ENCODE measurements at places on chromosomes 12 and 14. TPM values are rescaled to one million over a fixed set of nuclear protein-coding genes. Genes with fewer than 3 reads are reported as not detected.
A peak's percentile ranks its signal among the peaks of the same experiment; 100 is the strongest.

Gene NANOG
- not detected for total RNA-seq

DNA sequence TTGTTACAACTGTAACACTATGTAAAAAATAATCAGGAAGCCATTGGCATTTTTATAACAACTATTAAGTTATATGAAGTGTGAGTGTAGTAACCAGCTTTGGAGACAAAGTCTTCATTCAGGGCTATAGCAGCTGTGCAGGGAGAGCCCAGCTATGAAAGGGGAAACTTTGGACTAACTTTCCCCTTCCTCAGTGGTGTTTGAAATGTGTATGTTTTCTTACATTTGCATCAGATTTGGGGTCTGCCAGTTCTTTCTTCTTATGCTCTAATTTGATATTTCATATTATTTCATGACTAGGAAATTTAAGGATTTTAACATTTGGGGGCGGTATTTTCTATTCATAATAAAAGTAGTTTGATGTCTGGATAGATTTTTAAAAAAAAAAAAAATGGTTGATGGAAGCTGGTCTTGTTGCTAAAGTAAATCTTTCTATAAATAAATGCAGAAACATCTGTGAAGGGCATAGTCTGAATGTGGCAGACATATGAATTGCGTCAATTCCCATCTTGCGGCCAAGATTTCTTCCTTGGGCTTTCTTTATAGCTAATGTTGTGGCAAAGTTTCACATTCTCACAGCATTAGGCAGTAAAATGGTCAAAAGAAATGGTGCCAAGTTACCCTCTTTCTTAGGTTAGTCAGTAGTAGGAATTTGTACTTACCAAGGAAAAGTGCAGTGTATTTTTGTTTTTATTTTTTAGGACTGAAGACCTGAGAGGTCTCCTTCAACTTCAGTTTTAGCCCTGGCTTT lies 35.6 kb downstream of the RASSF8 start:
- H3K27me3 ChIP-seq: peaks cover 5% of the 10 kb centered on the region
- no peak for DNase-seq
- no peaks in the 10 kb centered on the region for H3K36me3 ChIP-seq
- H3K4me1 ChIP-seq: no peaks in the 10 kb centered on the region
- H3K27ac ChIP-seq: no peak overlapping the region

GRCh38 chr12:31324845-31325523 lies 966 bp downstream of the SINHCAF start:
- peaks cover 47% of the 10 kb centered on the region for H3K4me1 ChIP-seq
- H3K27me3 ChIP-seq: no peaks in the 10 kb centered on the region
- peak overlapping the region; percentile 96 for H3K4me3 ChIP-seq
- peak overlapping the region; percentile 92 for H3K27ac ChIP-seq
- peaks cover 18% of the 10 kb centered on the region for H3K36me3 ChIP-seq

Gene GPR84
- 3.8 TPM for total RNA-seq

Gene EXOC3L4
- not detected for total RNA-seq

DNA sequence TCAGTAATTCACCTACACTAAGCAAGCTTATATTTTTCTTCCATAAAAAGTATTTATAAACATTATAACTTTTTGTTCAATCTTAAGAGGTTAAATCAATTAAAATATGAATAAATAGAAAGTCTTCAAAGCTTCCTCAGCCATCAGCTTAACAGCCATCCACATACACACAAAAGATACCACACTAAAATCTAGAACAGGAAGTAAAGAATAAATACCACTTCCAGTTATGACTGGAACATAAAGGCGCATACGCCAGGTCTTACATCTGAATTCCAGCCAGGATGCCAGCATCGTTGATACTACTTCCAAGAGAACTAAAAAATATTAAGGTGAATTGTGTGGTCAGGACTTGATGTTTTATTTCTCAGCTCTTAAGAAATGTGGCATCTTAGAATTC lies 17.0 kb downstream of the SIX1 start:
- no peak overlapping the region for H3K27ac ChIP-seq
- DNase-seq: no peak
- no peaks in the 10 kb centered on the region for H3K36me3 ChIP-seq
- peaks cover 10% of the 10 kb centered on the region for H3K4me1 ChIP-seq

GRCh38 chr14:104515059-104515810 lies 64.3 kb upstream of the C14orf180 start:
- H3K27ac ChIP-seq: no peak overlapping the region
- H3K4me3 ChIP-seq: no peak overlapping the region
- DNase-seq: no peak
- peaks cover 6% of the 10 kb centered on the region for H3K27me3 ChIP-seq
- no peaks in the 10 kb centered on the region for H3K36me3 ChIP-seq

Gene BCL11B
- total RNA-seq: 58.0 TPM

DNA sequence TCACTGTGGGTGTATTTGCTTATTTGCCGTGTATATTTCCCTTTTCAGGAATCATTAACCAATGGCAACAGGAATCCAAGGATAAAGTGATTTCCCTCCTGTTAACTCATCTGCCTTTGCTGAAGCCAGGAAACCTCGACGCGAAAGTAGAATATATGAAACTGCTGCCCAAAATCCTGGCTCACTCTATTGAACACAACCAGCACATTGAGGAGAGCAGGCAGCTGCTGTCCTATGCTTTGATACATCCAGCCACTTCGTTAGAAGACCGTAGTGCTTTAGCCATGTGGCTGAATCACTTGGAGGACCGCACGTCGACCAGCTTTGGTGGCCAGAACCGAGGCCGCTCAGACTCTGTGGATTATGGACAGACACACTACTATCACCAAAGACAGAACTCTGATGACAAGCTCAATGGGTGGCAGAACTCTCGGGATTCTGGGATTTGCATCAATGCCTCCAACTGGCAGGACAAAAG lies 135.1 kb downstream of the SAMD4A start:
- peaks cover 23% of the 10 kb centered on the region for H3K27me3 ChIP-seq
- H3K36me3 ChIP-seq: no peaks in the 10 kb centered on the region
- no peak overlapping the region for H3K27ac ChIP-seq
- peaks cover 11% of the 10 kb centered on the region for H3K4me1 ChIP-seq
- DNase-seq: no peak

GRCh38 chr12:118377021-118377883 lies 897 bp downstream of the SUDS3 start:
- peak overlapping the region; percentile 52 for H3K27ac ChIP-seq
- DNase-seq: no peak
- H3K27me3 ChIP-seq: no peaks in the 10 kb centered on the region

Gene CTSG
- not detected for total RNA-seq

DNA sequence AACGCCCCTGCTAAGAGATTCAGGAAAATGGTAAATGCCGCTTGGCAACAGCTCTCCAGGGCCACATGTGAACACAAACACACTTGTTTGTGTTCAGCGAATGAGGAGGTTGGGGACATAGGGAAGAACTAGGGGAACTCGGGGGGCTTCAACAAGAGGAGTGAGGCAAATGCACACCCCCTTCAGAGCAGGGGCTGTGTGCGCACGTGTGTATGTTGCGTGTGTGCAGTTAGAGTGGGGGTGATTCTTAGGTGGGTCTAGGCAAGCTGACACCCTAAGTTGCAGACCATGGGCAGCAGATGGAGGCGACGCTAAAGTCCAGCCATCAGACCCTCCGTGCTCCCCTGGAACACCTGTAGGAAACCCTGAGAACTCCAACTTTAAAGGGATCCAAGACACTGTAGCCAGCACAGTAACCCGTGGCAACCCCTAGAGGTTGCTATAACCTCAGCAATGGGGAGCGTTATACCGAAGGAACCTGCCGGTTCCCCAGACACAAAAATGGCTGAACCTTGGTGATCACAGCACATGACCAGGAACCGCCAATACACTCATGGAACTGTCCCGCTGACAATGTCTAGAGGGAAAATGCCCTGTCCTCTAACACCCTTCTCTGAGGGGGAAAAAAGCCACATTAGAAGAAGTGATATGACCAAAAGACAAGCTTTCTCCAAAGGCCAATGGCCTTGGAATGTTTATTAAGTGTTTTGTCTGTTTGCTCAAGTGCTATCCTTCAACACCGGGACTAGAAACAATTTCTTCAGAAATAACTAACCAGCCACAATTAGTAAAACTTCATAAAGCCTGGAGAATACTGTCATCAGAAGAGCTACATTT lies 86.5 kb upstream of the CEP83 start:
- H3K4me3 ChIP-seq: no peak overlapping the region
- no peaks in the 10 kb centered on the region for H3K4me1 ChIP-seq
- peaks cover 11% of the 10 kb centered on the region for H3K36me3 ChIP-seq
- DNase-seq: peak; percentile 8
- H3K27ac ChIP-seq: no peak overlapping the region

GRCh38 chr12:28569698-28570411 lies 379.6 kb downstream of the CCDC91 start:
- no peak for DNase-seq
- H3K27me3 ChIP-seq: no peaks in the 10 kb centered on the region
- H3K4me3 ChIP-seq: no peak overlapping the region
- peaks cover 6% of the 10 kb centered on the region for H3K4me1 ChIP-seq
- H3K27ac ChIP-seq: no peak overlapping the region

- peaks cover 50% of the 10 kb centered on the region for H3K27me3 ChIP-seq
- peak overlapping the region; percentile 18 for H3K4me3 ChIP-seq
- H3K36me3 ChIP-seq: no peaks in the 10 kb centered on the region
- DNase-seq: no peak
These were observed 116.6 kb upstream of the BCL2L14 start for GRCh38 chr12:11954181-11954580.

DNA sequence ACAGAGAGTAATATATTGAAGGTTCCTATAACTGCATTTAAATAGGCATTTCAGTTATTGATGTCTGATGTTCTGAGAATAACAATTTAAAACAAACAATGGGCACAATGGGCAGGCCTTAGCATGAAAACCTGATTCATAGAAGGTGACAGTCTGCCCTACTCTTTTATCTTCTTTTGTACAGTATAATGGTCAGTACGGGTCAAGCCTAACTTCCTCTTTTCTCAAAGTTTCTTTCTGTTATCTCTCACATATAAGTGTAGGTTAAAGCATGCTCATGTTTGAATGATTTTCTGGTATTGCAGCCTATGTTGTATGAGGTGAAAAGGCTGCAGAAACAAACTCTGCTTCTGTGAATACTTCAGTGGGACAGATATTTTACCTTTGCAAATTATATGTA lies 14.2 kb downstream of the FKBP3 start:
- peaks cover 7% of the 10 kb centered on the region for H3K4me1 ChIP-seq
- DNase-seq: no peak
- no peaks in the 10 kb centered on the region for H3K27me3 ChIP-seq
- H3K4me3 ChIP-seq: no peak overlapping the region
- no peak overlapping the region for H3K27ac ChIP-seq

GRCh38 chr14:64968651-64969050 lies 3.5 kb downstream of the RAB15 start:
- no peaks in the 10 kb centered on the region for H3K27me3 ChIP-seq
- H3K4me3 ChIP-seq: no peak overlapping the region
- no peak for DNase-seq

DNA sequence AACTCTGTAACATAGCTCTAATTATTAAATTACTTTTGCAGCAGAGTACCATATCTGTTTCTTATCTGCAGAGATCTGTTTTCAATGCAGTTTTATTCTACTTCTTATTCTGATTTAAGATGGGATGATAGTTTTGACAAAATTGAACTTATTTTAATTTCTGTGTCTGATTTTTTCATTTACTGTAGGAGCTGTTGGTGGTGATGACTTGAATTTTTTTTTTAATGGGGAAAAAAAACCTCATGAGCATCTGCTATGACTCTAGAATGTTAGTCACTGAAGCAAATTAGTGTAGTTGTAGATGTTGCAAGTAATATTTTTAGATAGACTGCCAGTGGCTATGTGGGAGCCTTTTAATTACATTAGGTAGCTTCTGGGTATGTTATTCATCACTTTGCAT lies 23.4 kb downstream of the DNM1L start:
- H3K27me3 ChIP-seq: no peaks in the 10 kb centered on the region
- no peak overlapping the region for H3K27ac ChIP-seq
- H3K36me3 ChIP-seq: no peaks in the 10 kb centered on the region
- no peak for DNase-seq

Gene HRK
- total RNA-seq: 0.12 TPM

DNA sequence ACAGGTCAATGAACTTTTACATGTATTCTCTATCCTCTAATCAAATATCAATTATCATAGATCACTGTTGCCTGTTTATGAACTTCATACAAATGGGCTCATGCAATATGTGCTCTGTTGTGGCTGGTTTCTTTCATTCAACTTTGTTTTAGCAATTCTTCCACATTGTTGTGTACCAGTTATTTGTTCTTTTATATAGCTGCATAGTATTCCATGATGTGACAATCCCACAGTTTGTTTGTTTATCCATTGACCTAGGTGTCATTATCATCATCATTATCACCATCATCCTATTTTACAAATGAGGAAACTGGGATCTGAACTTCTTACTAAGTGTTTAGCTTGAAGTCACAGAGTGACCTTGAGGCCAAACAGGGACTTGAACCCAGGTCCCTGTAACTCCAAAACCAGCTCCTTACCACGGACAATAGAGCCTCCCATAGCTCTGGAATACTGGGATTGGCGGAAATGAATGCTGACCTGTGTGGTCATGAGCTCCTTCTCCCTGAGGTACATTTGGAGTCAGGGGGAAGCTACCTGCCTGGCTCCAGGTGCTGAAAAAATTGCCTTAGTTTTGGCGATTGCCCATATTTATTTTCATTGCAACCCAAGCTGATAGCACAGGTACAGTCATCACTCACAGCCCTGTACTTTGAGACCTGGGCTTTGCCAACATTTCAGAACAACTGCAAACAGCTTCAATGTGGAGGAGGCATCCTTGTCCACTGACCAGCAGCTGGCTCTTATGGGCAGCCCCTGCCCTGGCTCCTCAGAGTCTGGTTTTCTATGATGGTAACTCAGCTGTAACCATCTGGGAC lies 9.2 kb downstream of the ZFP36L1 start:
- H3K27me3 ChIP-seq: no peaks in the 10 kb centered on the region
- DNase-seq: no peak
- no peak overlapping the region for H3K4me3 ChIP-seq
- H3K27ac ChIP-seq: peak overlapping the region; percentile 33
- peaks cover 5% of the 10 kb centered on the region for H3K36me3 ChIP-seq
- H3K4me1 ChIP-seq: peaks cover 89% of the 10 kb centered on the region

Gene ITGA7
- total RNA-seq: 6.6 TPM
